ENCODE measurements at places on chromosomes 7 and 10. TPM values are rescaled to one million over a fixed set of nuclear protein-coding genes. Genes with fewer than 3 reads are reported as not detected.

- DNase-seq, result no peak
Measured at GRCh38 chr10:111455776-111456426, 379.1 kb downstream of the ADRA2A start.

- DNase-seq, result no peak
Measured at GRCh38 chr7:131482800-131483199, 73.6 kb downstream of the PODXL start.

GRCh38 chr7:34247468-34247867 lies 342.1 kb downstream of the BMPER start:
- no peak for DNase-seq

TMEM26 gene
- 0.16 TPM for total RNA-seq

All from naive thymus-derived CD4-positive, alpha-beta T cell (primary cell).